ENCODE measurements at places on chromosomes 2 and 18.
A peak's percentile ranks its signal among the peaks of the same experiment; 100 is the strongest.

GRCh38 chr2:187379869-187380268, 68.2 kb downstream of the CALCRL start:
- no peak for DNase-seq

DNA sequence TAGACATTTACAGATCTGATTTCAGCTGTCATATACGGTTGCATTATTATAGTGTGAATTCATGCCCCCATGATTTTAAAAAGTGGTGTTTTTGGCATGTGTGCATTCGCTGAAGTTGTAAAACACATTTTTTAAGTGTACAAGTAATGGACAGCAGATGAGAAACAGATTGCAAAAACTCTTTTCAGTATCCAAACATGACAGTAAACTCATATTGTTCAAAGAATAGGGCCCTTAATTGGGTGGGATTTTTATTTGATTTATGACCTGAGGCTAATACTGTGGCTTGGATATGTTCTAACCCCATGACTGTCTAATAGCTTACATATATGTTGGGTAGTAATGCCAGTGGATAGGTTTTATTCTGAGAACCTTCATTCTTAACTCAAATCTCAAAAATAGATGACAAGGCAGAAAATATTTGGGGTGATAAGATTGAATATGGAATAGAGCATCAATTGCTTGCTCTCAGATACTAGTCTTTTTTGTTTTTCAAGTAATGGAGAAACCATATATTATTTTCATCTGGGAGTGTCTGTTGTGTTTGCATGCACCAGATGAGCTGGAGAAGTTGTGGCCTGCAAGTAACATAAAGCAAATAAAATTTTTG, 118.6 kb downstream of the PARD3B start:
- DNase-seq = no peak

DNA sequence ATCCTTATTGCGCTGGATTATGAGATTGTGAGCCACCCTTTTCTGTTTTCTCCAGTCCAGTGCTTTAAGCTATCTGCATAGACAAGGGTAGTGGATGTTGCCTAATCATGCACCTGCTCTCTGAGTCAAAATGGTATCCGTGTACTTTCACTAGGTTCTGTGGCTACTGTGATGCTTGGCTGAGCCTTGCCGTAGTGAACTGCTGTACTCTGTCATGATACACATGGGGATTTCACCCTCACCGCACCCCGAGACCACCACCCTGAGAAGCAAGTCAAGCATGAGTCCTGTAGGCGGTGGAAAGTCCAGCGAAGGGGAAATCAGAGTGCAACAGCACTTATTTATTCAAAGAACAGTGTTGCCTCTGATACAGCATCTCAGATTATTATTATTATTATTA, 55.0 kb downstream of the ARHGAP25 start:
- DNase-seq = no peak

DNA sequence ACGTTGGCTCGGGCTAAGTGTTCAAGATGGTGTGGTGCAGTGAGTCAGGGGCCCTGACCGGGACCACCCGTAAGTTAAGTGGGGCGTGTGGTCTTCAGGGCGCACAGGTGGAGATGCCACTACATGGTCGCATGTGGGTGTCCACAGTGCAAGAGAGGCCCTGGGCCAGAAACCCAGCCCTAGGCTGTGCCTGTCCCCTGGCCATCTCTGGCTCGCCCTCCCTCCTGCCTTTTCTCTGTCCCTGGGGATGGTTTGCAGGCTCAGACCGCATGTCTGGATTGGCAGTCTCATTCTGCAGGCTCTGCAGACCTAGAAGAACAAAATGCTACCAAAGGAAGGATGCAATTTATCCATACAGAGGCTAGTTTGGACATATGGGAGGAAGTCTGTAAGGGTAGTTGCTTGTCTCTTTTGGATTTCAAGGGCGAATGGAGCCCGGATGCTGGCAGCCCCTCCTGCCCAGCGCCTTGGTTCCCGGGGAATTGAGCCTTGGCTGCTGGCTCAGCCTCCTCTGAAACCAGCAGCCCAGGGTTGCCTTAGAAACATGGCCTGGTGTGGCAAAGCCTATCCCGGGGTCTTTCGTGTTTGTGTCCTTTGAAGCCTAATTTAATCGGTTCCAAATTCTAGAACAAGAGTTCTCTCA, 417.5 kb upstream of the HS6ST1 start:
- DNase-seq = no peak

- peak; percentile 26 for DNase-seq
Measured at GRCh38 chr2:126527836-126528490, 128.0 kb upstream of the GYPC start.

DNA sequence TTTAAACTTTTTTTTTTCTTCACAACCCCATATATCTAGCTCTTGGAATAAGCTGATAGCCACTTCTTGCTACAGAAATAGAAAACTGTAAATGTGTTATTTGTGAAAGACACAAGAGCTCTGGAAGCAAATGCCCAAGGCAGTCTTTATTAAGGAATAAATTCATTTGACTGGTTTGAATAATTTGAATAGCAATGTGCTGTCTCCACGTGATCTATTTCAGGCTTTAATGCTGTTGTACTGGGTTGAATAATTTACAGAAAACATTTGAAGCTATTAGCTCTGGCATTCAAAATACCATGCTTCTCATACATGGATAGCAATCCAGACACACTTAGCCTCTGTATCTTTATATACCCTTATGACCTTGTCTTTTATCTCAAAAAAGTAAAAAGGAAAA, 366.7 kb upstream of the KCNJ3 start:
- no peak for DNase-seq

GRCh38 chr2:219086196-219086595, 25.5 kb upstream of the IHH start:
- DNase-seq = no peak

GRCh38 chr2:40348665-40349064, 103.2 kb downstream of the SLC8A1 start:
- peak; percentile 89 for DNase-seq

- no peak for DNase-seq
Measured at GRCh38 chr2:235240574-235240973, 253.3 kb upstream of the AGAP1 start.

GRCh38 chr2:190425221-190425866, 17.2 kb downstream of the MFSD6 start:
- no peak for DNase-seq

- no peak for DNase-seq
Measured at GRCh38 chr2:225865468-225865867, 466.0 kb downstream of the NYAP2 start.

- no peak for DNase-seq
Measured at GRCh38 chr18:46356278-46357033, 252.3 kb downstream of the HAUS1 start.

GRCh38 chr2:58870704-58871103, 629.6 kb upstream of the FANCL start:
- no peak for DNase-seq

DNA sequence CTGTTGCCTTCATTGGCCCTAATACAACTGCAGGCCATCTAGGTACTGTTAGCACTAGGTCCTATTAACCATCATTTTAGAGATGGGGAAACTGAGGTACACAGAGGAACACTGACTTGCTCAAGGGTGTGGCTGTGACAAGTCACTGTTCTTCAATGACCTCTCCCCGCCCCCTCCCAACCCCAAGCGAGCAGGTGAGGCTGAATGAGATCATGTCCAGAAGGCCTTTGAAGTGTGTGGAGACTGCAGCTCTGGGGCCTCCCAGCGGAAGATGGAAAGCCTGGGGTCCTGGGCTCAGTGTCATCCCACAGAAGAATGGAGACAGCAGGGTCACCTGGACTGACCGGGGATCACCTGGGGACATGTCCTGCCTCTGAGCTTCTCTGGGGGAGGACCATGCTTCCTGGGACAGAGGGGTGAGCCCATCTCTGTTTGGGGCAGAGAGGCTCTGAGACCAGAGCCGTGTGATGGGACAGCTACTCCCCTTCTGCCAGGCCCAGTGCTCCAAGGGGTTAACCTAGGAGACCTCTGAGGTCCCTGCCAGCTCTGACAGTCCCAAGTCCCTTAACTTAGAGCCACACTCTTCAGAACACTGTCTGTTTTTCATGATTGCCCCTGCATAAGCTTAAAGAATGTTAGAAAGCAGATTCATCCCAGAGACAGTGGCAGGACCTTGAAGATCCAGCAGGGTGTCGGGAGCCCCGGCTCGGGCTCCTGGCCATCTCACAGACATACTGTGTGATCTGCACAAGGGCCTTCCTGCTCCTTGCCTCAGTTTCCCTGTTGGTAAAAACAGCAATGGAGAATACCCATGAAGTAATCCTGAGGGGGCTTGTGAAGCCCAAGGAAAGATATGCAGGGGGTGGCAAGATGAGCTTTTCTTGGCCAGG, 16.7 kb upstream of the FOSL2 start:
- no peak for DNase-seq

GRCh38 chr18:21398121-21398520, 156.1 kb downstream of the GREB1L start:
- no peak for DNase-seq

GRCh38 chr2:233463586-233463985, 103.0 kb downstream of the USP40 start:
- DNase-seq = no peak

DNA sequence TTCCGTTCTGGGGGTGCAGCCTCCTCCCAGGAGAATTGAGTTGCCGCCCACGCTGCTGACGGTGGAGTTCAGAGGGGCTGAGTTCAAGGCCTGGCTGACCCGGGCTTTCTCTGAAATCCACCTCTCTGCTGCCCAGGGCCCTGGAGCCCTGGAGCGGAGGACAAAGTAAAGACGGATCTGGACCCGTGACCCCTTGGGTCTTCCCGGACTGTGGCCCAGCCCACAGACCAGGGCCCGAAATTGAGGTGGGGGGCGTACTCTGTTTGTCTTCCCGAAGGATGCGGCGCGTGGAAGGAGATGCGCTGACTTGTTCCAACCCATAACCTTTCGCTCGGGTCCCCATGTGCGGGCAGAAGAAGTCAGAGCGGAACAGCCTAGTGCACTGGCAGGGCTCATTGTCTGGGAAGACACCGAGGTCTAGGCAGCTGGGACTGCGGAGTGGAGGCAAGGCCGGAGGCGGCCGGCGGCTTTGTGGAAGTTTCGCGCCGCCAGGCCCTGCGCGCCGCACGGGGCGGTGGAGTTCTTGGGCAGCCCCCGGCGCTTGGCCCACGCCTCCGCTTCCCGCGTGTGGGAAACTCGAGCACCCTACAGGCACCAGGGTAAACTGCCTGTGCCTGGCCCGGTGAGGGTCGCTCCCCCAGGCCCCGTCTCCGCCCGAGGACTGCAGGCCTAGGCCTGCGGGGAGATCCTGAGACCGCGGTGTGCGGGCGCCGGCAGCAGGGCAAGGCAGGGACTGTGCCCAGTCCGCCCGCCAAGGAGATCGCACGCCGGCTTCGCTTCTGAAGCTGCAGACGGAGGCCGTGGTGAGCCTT, 9.8 kb downstream of the POU3F3 start:
- DNase-seq = no peak

DNA sequence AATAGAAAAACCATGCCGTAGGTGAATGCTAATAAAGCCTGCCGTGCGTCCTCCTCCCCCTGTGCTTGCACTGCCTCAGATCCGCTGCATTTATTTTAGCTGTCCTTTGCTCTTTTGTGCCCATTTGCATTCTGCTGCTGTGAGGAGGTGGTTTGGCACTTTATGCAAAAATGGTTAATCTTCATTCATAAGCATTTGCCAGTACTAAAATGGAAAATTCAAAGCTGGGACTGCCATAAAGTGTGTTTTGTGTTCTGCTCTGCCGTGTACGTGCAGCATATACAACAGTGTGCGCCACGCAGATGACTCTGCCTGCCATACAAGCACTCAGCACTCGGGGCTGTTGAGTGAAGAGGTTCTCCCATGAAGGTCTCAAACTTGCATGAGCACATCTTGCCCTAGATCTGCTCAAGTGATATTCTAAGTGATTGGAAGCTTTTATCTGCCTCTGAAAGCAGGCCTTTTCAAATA, 73.6 kb downstream of the SPATS2L start:
- no peak for DNase-seq

GRCh38 chr2:62362561-62362960, 143.4 kb downstream of the TMEM17 start:
- no peak for DNase-seq

GRCh38 chr2:188142088-188142487, 149.6 kb upstream of the GULP1 start:
- DNase-seq = no peak

GRCh38 chr2:177154809-177155208, 57.8 kb upstream of the HNRNPA3 start:
- no peak for DNase-seq

DNA sequence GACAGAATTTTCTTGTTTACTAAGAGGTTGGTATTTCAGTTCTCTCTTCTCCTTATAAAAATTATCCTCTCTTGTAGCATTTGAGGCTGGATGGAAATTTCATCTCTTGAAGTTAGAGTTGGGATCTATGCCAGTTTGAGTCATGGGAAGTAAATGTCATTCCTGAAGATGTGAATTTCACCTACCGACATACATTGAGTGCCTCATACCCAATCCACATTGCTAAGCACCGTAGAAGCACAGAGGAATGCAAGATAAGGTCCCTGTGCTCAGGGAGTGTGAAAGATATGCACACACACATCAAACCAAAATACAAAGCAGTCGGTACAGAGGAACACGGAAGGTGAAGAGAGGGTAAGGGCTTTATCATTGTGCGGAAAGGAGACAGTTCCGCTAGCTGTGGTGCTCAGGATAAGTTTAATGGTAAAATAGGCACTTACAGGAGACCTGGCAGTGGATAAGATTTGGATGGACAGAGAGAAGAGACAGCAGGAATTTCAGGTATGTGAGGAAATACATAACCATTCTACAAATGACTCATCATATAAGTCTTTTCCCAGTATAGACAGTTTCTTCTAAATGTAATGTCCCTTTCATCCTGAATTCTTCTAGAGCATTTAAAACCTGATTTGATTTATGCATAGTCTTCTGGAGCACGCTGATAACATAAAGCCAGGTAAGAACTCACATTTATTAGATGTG, 205.3 kb upstream of the ST6GAL2 start:
- DNase-seq = peak; percentile 78

GRCh38 chr2:146239392-146240135, 1605.3 kb upstream of the ACVR2A start:
- DNase-seq = no peak

DNA sequence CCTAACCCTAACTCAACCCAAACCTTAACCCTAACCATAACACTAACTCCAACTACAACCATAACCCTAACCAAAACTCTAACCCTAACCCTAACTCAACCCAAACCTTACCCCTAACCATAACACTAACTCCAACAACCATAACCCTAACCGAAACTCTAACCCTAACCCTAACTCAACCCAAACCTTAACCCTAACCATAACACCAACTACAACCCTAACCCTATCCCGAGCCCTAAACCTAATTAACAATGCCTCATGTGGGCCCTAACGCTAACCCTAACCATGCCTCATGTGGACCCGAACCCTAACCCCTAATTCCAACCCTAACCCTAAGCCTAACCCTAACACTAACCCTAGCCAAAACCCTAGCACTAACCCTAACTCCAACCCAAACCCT, 11.5 kb upstream of the GPR35 start:
- DNase-seq = no peak

- no peak for DNase-seq
Measured at GRCh38 chr2:112153179-112153490, 14.9 kb downstream of the FBLN7 start.
